ENCODE measurements at places on chromosomes 12 and 14.

- no peak overlapping the region for H3K4me3 ChIP-seq
- H3K27me3 ChIP-seq: peaks cover 53% of the 10 kb centered on the region
- no peaks in the 10 kb centered on the region for H3K36me3 ChIP-seq
- no peak overlapping the region for H3K27ac ChIP-seq
Measured at GRCh38 chr12:52216807-52217206, 16.2 kb upstream of the KRT7 start.

DNA sequence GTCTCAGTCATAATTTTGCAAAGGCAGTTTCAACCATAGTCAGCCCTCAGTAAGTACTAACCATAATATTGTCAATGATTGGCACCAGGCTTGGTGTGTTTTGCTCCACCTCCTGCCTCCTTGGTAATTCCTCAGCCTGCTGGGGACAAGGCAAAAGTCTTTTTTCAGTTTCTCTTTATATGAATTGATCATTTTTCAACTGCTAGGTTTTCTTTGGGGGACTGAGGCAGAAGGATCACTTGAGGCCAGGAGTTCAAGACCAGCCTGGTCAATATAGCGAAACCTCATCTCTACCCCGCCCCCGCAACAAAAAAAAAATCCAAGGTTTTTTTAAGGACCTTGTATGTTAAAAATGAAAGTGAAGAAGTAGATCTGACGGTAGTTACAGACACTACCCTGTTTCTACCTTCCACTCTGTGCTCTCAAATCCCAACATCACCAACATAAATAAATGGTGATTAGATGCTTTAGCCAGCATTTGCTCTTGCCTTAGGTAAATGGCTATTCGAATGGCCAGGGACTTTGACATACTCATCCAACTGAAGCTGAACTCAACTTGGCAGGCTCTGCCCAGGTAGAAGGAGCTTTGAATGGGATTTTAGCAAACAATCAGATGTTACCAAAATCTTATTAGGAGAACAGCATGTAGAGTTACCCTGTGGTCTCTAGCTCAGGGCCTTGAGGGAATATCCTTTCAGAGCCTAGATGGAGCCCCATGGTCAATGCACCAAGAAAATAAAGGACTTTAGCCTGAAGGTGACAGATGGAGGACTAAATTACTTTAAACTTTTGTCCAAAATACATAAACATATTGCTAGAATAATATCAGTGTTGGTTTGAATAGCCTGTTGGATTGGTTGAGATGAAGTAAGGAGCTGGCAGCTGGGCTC lies 126.9 kb upstream of the AMIGO2 start:
- peak overlapping the region; percentile 72 for H3K4me3 ChIP-seq
- H3K36me3 ChIP-seq: peaks cover 68% of the 10 kb centered on the region
- no peak for DNase-seq
- no peaks in the 10 kb centered on the region for H3K27me3 ChIP-seq
- peaks cover 77% of the 10 kb centered on the region for H3K4me1 ChIP-seq

DNA sequence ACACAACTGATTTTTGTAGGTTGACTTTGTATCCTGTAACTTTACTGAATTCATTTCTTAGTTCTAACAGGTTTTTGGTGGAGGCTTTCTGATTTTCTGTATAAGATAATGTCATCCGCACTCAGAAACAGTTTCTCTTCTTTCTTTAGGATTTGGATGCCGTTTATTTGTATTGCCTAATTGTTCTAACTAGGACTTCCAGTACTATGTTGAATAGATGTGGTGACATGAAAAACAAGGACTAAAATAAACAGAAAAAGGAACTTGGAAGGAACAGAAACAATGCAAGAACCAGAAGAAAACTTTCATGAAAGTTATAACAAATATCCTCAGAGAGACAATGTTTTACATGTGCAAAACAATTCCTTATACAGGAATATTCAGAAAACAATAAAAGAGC lies 100.3 kb downstream of the GTF2A1 start:
- no peaks in the 10 kb centered on the region for H3K36me3 ChIP-seq
- DNase-seq: no peak
- no peak overlapping the region for H3K4me3 ChIP-seq
- no peak overlapping the region for H3K27ac ChIP-seq
- no peaks in the 10 kb centered on the region for H3K4me1 ChIP-seq

- no peaks in the 10 kb centered on the region for H3K4me1 ChIP-seq
- peak; percentile 52 for DNase-seq
- H3K4me3 ChIP-seq: no peak overlapping the region
- no peak overlapping the region for H3K27ac ChIP-seq
Measured at GRCh38 chr12:5988659-5989116, 43.6 kb upstream of the ANO2 start.

DNA sequence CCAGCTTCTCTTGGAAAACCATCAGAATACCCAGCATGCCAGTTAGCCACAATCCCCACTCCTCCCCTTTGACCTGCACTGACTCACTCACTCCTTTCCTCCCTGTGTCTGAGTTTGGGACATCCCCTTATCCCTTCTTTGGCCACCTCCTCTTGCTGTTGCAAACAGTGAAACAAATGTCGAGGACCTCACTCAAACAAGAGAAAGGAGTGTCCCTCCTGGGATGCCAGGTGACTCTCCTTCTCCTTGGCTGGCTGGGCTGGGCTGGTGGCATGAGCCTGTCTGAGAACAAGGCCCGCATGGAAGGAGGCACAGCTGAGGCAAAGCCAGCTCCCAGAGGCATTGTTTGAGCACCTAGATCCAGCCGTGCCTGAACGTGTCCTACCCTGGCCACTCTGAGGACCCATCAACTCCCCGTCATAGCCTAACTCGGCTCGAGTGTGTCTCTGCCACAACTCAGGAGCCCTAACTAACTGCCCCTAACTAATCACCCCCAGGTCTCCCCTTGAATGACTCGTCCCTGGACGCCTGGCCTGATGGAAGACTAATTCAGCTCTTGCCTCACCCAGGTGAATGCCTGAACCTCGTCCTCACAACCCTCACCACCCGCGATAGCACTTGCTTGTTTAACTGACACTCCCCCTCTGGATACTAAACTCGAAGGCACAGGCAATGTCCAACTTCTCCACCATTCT lies 43.0 kb downstream of the NCOR2 start:
- no peak for DNase-seq
- H3K36me3 ChIP-seq: peaks cover 3% of the 10 kb centered on the region
- no peak overlapping the region for H3K4me3 ChIP-seq
- H3K27me3 ChIP-seq: no peaks in the 10 kb centered on the region
- H3K4me1 ChIP-seq: peaks cover 42% of the 10 kb centered on the region
- peak overlapping the region; percentile 33 for H3K27ac ChIP-seq

DNA sequence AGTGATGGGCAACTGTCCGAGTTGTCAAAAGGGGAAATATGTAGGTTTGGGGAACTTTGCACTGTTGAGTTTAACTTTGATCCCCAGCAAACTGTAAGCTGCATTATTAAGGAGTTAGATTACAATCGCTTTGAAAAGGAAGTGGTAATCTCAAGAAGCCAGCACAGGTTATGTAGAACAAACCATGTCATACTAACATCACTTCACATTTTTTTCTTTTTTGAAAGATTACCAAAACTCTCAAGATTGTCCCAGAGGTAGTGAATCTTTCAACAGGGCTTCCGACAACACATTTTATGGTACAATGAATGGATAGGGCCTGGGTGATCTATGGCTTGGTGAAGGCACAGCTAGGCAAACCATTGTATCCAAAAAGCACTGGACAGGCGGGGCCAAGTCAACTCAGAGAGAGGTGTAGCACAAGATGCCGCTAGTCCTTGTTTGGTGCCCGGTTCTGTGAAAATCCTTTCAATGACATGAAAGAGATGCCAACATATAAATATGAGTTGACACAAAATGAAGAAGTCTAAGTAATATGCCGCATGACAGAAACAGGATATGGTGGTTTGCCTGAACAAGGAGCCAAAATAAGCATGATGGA lies 24.3 kb upstream of the PARP11 start:
- no peak for DNase-seq
- no peaks in the 10 kb centered on the region for H3K36me3 ChIP-seq

All from central memory CD8-positive, alpha-beta T cell (primary cell).